ENCODE measurements at places on chromosomes 3 and 15. TPM values are rescaled to one million over a fixed set of nuclear protein-coding genes. Genes with fewer than 3 reads are reported as not detected.

The RAB6B gene
- 3.9 TPM for total RNA-seq

The ILDR1 gene
- 5.9 TPM for total RNA-seq

The SEMA3B gene
- total RNA-seq = 10.1 TPM

The SCAMP5 gene
- 2.2 TPM for total RNA-seq

The RFTN1 gene
- 13.9 TPM for total RNA-seq

The PLSCR4 gene
- 70.5 TPM for total RNA-seq

The CISH gene
- 5.4 TPM for total RNA-seq

The EFCC1 gene
- total RNA-seq = 3.9 TPM

The GPR149 gene
- total RNA-seq = not detected

The FOXP1 gene
- total RNA-seq = 267 TPM

DNA sequence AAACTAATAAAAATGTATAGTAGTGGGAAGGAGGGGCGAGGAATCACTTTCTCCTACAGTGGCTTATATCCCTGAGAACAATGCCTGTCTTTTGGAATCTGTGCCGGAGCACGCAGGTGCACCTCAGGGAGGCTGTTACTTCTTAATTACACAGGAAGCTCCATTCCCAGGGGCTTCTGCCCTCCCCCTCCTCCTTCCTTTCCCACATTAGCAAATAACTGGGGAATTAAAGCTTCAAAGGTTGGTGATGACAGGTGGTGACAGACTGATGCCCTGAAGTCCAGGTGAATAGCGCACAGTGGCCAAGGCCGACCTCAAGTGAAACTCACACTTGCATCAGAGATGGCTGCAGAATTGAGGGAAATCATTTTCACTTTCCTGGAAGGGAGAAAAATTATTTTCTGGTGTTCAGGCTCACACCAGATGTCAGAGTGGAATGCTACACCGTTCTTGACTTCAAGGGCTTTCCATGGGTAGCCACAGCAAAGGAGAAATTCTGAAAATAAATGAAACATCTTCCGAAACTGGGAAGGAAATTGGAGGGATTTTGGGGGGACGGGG is 3.7 kb downstream of the GRAMD2A start:
- H3K4me1 ChIP-seq = no peaks in the 10 kb centered on the region
- H3K27ac ChIP-seq = no peak overlapping the region
- no peaks in the 10 kb centered on the region for H3K27me3 ChIP-seq
- H3K4me3 ChIP-seq = no peak overlapping the region
- DNase-seq = peak; percentile 14

GRCh38 chr15:52010633-52011595 is 8.1 kb upstream of the MAPK6 start:
- H3K4me3 ChIP-seq = no peak overlapping the region
- H3K4me1 ChIP-seq = no peaks in the 10 kb centered on the region
- peak overlapping the region; percentile 51 for H3K27ac ChIP-seq
- no peaks in the 10 kb centered on the region for H3K36me3 ChIP-seq
- no peaks in the 10 kb centered on the region for H3K27me3 ChIP-seq
- peak; percentile 68 for DNase-seq

DNA sequence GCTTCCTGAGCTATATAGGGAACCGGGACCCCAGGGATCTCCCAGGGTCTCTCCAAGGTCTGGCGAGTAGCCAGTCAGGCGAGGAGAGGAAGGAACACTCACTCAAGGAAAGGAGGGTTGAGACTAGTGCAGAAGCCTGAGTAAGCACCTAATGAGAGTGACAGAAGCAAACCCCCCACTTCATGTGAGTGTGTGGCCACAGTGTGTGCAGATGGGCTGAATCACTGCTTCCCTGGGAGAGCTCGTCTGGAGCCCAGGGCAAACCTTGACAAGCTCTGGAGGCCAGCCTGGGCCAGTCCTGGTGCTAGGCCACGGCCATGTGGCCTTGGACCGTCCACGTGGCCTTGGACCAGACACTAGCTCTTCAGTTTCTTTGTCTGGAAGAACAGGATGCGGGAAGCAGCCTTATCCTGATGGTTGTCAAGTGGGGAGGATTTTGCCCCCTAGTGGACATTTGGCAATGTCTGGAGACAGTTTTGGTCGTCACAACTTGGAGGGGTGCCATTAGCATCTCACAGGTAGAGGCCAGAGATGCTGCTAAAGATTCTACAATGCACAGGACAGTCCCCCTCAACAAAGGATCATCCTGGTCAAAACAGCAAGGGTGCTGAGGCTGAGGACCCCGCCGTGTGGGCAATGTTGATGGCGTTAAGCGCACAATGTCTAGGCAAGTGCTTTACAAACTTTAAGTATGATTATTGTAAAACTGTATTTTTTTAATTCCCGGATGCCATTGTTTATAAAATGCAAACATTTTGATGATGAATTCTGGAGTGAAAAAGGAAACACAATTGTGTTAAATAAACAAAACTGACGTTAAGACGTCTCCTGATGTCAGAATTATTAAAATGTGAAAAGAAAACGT is 34.8 kb upstream of the CTSH start:
- no peak overlapping the region for H3K4me3 ChIP-seq
- H3K27me3 ChIP-seq = no peaks in the 10 kb centered on the region
- DNase-seq = peak; percentile 75

DNA sequence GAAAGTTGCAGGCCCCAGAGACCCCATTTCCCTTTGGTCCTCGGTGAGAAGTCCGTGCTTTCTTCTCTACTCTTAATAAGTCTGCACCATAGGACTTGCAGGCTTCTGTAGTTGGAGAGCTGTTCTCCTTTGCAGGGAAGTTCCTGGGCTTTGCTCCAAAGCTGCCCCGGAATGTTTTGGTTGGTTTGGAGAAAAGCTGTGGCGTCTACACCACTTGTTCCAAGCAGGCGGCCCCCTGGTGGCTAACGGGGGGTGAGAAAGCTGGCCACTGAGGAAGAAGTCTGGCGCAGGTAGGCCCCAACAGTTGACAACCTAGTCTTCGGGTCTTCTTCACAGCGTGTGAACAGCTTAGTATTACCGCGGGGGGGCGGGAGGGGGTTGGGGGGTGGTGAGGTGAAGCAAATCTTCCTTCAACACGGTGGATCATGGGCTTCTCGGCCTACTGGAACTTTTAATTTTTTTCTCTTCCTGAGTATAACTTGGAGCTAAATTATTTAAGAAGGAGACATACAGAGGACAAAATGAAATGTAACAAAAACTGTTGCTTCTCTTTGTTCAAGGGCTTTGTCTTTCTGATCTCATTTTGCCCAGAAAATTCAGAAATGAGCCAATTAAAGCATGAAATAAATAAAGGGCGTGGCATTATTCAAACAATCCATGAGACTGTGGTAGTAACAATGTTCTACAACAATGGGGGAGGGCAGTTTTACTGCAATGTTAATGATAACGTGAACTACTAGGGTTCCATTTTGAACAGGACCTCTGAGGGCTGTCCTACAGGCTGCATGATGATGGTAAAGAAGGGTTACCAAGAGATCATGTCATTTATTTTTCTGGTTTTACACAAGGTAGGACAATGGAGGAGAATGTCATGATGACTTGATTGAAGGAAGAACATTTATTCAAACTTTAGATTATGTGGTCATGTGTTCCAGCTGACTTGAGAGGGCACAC is 2.2 kb upstream of the THRB start:
- H3K27me3 ChIP-seq = no peaks in the 10 kb centered on the region
- H3K36me3 ChIP-seq = no peaks in the 10 kb centered on the region
- H3K4me3 ChIP-seq = no peak overlapping the region
- no peak for DNase-seq

GRCh38 chr15:39582286-39582976 is 1.6 kb downstream of the THBS1 start:
- no peaks in the 10 kb centered on the region for H3K27me3 ChIP-seq
- H3K27ac ChIP-seq = peak overlapping the region; percentile 96
- DNase-seq = no peak
- no peaks in the 10 kb centered on the region for H3K36me3 ChIP-seq

- no peak overlapping the region for H3K4me3 ChIP-seq
- H3K36me3 ChIP-seq = no peaks in the 10 kb centered on the region
- DNase-seq = no peak
Measured at GRCh38 chr3:185070491-185071286, 82.2 kb downstream of the C3orf70 start.

GRCh38 chr15:29844290-29844903 is 22.1 kb upstream of the TJP1 start:
- no peaks in the 10 kb centered on the region for H3K36me3 ChIP-seq
- H3K4me3 ChIP-seq = no peak overlapping the region

DNA sequence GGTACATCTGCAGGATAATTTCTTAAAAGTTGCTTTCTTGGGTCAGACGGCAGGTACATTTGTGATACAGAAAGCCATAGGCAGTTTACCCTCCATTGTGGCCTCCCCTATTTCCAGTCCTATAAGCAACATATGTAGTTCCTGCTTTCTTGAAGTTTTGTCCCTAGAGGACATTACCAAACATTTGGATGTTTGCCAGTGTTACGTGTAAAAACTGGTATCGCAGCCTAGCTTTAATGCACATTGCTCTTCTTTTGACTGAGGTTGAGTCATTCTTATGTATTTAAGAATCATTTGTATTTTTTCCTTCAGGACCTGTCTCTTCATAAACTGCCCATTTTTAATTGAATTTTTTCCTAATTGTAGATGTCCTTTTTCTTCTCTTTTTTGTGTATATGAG is 114.3 kb downstream of the DIPK2A start:
- DNase-seq = no peak
- no peaks in the 10 kb centered on the region for H3K4me1 ChIP-seq
- no peaks in the 10 kb centered on the region for H3K27me3 ChIP-seq
- no peak overlapping the region for H3K4me3 ChIP-seq
- no peaks in the 10 kb centered on the region for H3K36me3 ChIP-seq

- no peaks in the 10 kb centered on the region for H3K36me3 ChIP-seq
- peak overlapping the region; percentile 92 for H3K27ac ChIP-seq
- no peaks in the 10 kb centered on the region for H3K27me3 ChIP-seq
- peak overlapping the region; percentile 42 for H3K4me3 ChIP-seq
- H3K4me1 ChIP-seq = no peaks in the 10 kb centered on the region
Measured at GRCh38 chr15:42056934-42057798, 36.3 kb upstream of the PLA2G4E start.

GRCh38 chr15:97143592-97144376 is 813.3 kb downstream of the NR2F2 start:
- no peaks in the 10 kb centered on the region for H3K4me1 ChIP-seq
- no peaks in the 10 kb centered on the region for H3K27me3 ChIP-seq
- H3K4me3 ChIP-seq = no peak overlapping the region
- no peak for DNase-seq

DNA sequence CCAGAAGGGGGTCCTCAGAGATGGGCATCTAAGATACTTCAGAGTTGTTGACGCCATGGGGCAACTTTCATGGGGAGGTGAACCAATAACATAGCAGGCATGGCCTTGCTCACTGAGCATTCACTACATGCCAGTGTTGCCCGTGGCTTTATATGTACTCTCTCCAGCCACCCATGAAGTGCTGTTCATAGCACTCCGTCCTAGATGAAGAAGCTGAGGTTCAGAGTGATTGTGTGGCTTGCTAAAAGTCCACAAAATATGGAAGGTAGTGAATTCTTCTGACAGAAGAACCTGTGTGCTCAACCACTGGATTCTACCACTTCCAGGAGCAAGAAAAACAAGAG is 9.8 kb upstream of the SEMA4B start:
- DNase-seq = no peak
- no peak overlapping the region for H3K4me3 ChIP-seq
- H3K27me3 ChIP-seq = no peaks in the 10 kb centered on the region
- H3K36me3 ChIP-seq = no peaks in the 10 kb centered on the region

GRCh38 chr3:4584456-4585249 is 91.5 kb downstream of the ITPR1 start:
- peak overlapping the region; percentile 75 for H3K27ac ChIP-seq
- no peaks in the 10 kb centered on the region for H3K27me3 ChIP-seq
- no peaks in the 10 kb centered on the region for H3K4me1 ChIP-seq
- H3K4me3 ChIP-seq = peak overlapping the region; percentile 36
- no peaks in the 10 kb centered on the region for H3K36me3 ChIP-seq

DNA sequence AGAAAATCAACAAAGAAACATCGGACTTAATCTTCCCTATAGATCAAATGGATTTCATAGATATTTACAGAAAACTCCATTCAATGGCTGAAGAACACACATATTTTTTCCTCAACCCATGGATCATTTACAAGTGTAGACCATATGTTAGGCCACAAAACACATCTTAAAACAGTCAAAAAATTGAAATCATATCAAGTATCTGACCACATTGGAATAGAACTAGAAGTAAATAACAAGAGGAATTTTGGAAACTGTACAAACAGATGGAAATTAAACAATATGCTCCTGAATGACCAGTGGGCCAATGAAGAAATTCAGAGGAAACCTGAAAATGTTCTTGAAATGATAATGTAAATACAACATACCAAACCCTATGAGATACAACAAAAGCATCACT is 323.1 kb upstream of the GPR149 start:
- H3K27me3 ChIP-seq = no peaks in the 10 kb centered on the region
- H3K27ac ChIP-seq = no peak overlapping the region
- no peak for DNase-seq
- H3K36me3 ChIP-seq = no peaks in the 10 kb centered on the region
- no peak overlapping the region for H3K4me3 ChIP-seq

DNA sequence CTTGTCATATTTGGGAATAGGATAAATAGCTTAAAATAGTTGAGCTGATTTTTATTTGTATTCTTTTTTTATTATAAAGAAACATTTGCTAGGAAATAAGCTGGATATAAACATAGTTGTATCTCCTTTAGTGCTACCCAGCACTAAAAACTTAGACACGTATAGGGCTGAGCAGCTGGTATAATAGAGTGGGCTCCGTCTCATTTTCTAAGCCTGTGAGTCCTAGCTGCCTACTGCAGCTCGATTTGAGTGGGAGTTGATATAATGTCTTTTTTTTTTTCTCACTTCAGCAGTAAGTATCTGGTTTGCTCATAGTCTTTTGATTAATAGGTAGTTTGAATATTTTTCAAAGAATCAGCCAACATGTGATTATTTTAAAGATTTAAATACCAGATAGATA is 34.2 kb downstream of the TFG start:
- peaks cover 4% of the 10 kb centered on the region for H3K36me3 ChIP-seq
- DNase-seq = no peak
- H3K4me1 ChIP-seq = no peaks in the 10 kb centered on the region
- no peak overlapping the region for H3K27ac ChIP-seq

GRCh38 chr3:65268426-65268825 is 580.6 kb upstream of the ADAMTS9 start:
- no peaks in the 10 kb centered on the region for H3K4me1 ChIP-seq
- H3K4me3 ChIP-seq = no peak overlapping the region
- H3K27me3 ChIP-seq = no peaks in the 10 kb centered on the region
- H3K27ac ChIP-seq = no peak overlapping the region
- no peak for DNase-seq

DNA sequence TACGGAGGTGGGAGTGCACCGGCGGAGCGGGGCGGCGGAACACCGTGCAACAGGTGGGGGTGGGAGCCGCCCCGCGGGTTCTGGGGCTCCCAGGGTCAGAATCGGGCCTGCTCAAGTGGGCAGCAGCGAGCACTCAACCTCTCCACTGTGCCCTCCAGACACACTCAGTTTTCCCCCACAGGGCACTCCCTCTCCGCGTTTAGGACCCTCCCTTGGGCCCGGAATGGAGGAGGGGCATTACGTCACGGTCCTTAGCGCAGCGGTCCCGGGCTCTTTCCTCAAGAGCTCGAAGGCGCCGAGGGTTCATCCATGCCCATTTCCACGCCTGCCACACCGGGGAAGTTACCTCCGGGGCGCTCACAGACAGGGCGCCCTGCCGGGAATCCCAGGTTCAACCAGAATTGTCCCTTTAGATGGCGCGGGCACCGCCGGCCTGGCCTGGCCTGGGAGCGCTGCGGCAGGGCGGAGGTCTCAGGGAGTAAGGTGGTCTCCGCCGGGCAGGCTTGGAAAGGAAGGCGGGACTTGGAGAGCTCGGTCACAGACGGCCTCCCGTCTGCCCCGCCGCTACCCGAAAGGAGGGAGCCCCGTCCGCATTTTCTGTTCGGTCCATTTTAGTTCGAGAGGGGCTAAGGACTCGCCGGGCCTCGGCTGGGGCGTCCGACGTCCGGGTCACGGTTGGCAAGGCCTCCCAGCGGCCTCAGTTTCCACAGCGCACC is 5.1 kb downstream of the RNU6-1 start:
- no peak for DNase-seq
- peak overlapping the region; percentile 46 for H3K4me3 ChIP-seq
- H3K27me3 ChIP-seq = peaks cover 13% of the 10 kb centered on the region
- peaks cover 13% of the 10 kb centered on the region for H3K4me1 ChIP-seq
